ENCODE measurements at places on chromosomes 3 and 15.

- DNase-seq: no peak
These were observed 175.1 kb upstream of the TSC22D2 start for GRCh38 chr3:150232992-150233451.

GRCh38 chr15:54605556-54605955, 591.2 kb downstream of the RSL24D1 start:
- DNase-seq: no peak

- DNase-seq: no peak
These were observed 318.6 kb downstream of the SUCLG2 start for GRCh38 chr3:67335813-67336212.

DNA sequence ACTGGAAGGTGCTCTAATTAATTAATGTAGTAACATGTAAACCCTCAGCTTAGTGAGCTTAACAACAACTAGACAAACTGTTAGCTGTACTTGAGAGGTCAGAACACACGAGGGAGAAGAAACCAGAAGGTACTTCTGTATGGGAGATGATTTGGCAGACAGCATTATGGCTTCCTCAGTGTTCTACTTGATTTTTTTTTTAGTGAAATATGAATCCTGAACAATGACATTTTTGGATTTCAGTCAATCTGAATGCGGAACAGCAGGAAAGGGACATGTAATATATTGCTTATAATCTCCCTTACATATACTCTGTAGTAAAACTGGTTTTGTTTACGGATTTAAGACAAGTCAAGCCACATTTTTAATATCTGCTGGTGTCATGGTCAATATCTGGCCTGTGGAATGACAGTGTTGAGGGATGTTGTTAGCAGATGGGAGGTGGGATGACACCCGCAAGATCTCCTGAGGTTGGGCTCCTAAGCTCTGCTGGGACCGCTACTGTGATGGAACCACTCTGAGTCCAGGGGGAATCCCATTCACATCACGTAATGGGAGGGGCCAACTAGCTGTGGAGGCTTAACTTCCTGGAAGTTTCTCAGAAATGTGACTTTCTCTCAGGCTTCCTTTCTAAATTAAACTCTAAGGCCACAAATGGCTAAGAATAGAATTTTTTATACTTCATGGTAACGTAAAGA, 18.7 kb downstream of the TNFAIP8L3 start:
- DNase-seq: no peak

DNA sequence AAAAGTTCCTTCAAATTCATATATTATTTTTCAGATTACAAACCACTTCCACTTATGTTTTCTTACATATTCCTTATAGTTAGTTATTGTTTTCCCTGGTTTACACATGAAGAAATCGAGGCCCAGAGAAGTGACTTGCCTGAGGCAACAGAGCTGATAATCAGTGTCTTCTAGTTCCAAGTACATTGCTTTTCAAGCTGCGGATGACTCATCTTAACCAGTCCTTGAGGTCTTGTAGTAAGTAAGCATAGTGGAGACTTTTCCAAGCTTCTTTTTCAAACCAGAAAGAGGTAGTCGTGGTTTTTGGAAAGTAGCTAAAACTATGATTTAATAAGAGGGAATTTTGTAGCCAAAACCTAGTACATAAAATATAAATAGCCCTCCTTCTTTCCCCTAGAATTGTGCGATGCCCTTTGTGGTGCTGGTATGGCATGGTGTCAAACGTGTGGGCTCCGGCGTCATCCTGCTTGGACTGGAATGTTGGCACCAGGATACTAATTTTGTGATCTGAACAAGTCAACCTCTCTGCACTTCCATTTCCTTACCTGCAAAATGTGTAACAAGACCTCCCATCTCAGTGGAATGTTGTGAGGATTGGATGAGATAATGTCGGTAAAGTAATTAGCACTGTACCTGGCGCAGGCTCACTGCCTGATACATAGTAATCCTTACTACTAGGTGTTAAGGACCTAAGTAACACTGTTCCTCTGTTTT, 19.0 kb upstream of the DLG1 start:
- no peak for DNase-seq

DNA sequence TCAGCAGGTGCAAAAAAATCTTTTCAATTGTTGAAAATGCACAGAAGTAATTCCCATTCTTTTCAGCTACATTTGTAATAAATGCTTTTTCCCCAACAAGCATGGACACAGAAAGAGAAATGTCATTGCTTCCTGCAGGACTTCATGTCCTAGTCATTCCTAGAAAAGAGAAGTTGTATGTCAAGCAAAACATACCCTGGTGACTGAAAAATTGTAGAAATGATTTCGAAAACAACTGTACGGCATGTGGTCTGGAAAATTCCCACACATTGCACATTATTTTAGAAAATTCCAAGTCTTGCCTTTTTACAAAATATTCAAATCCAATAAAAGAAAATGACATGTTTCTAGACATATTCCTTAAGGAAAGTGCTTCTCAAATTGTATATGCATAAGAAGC, 50.4 kb upstream of the ALCAM start:
- no peak for DNase-seq
